GM19239 (cell line): ENCODE measurements at places on chromosomes 3 and 15.

- DNase-seq = no peak
Observed at GRCh38 chr3:106093616-106094015, 224.8 kb upstream of the CBLB start.

DNA sequence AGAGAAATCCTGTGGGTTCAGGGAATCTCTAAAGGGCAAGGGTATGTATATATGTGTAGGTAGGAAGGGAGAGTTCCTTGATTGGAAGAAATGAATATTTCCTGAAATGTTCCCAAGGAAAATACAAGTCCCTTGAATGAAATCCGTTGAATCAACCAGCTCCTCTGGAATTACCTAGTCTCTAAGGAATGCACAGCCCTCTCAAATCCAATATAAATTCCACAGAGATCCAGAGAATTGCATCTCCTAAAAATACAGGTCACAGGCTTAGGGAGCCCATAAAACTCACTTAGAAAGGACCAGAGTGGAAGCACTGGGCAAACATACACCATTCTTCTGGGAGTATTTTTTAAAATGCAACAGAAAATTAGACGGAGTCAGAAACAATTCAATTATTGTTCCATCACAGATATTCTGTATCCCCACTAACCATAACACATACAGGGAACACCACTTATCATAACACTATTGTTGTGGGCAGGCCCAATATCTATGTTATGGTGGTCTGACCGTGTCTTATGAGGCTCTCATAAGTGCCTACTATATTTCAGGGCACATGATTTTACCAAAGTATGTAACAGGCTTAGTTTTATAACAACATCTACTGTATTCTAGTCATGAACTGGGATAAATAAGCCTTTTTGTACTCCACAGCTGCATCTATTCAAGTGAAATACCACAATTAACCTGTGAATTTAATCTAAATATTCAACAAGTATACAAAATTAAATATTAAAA lies 43.7 kb downstream of the IGSF11 start:
- DNase-seq = no peak

DNA sequence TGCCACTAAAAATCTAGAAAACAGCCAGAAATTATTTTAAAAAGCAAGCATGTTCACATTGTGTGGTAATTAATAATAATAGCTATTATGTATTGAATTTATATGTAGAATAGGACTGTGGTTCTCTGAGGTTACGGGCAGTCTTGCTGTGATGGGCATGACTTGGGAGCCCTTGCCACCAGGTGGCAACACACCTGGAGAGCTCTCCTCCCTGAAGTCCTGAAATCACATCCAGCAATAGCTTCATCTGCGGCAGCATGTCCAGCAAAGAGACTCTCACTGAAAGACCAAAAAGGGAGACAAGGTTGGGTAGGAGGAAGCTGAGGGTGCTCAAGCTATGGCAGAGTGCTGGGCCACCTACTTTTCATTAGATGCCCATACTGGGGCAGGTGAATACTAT lies 206.8 kb upstream of the IL12A start:
- no peak for DNase-seq

DNA sequence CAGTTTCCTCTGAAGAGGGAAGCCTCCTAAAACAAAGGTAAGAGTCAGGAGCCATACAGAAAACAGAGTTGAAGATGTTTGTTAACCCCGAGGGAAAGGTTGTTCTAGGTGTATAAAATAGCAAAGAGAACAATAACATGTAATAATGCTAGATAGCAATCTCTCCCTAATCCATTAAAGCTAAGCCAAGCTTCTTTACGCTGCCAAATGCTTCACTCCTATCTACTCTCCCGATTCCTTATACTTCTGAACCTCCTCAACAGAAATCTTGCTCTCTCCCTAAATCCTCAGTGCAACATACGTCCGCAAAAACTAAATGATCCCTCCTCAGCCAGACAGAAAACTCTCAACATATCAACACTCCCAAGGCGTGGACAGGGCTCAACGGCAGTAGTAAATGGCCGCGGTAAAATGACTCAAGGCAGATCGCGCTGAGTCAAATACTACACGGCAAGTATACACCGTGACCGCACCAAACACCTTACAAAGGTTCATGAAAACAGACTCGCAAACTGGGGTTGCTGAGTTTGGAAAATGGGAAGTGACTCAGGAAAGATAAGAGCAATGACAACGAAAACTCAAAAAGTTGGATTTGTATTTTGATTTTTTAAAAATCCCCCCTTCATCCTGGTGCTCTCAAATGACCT lies 682 bp downstream of the CLDND1 start:
- DNase-seq = no peak

- DNase-seq = no peak
Observed at GRCh38 chr15:41746802-41747201, 27.5 kb upstream of the MAPKBP1 start.
